M059J (cell line): ENCODE measurements at places on chromosomes 4 and X.

DNA sequence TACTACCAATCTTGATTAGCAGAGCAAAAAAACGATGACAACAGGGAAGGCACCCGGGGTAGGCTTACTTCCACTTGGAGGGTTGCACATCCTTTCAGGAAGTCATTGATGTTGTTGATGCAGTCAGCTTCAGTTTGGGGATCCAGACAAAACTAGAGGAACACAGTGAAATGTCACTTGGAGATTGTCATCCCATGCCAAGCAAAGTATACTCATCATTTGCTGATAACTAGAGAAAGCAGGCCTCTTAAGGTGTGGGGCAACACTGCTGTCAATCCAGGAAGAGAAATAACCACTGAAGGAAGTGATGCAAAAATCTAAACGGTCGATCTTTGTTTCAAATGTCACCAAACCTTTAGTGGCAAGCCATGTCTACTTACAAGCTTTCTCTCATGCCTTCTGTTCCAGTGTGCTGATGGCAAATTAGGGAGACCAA, 1.4 kb downstream of the ARHGEF6 start:
- DNase-seq = no peak

DNA sequence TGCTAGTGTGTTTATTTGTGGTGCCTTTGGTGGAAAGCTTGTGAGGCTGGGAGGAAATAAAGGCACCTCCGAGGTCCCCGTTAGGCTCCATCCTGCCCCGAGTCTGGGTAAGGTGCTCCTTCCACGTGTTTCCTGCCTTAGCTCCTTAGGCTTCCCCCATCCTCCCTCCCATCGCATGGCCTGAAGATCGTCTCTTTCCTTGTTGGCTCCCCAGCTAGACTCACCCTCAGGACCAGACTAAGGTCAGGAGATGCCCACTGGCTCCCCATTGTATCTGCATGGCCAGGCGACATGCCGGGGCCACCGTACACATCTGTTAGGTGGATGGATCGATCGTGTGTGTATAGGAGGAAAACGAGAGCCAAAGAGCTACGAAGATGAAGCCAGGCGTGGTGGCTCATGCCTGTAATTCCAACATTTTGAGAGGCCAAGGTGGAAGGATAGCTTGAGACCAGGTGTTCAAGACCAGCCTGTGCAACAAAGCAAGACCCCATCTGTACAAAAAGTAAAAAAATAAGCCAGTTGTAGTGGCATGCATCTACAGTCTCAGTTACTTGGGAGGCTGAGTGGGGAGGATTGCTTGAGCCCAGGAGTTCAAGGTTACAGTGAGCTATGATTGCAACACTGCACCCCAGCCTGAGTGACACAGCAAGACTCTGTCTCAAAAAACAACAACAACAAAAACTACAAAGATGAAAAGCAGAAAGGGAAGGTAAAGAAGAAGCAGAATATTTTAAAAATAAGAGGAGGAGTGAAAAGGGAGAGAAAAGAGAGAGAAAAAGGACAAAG, 53.7 kb downstream of the SEPSECS start:
- no peak for DNase-seq

- no peak for DNase-seq
Measured at GRCh38 chrX:94455782-94456181, 781.8 kb downstream of the FAM133A start.

DNA sequence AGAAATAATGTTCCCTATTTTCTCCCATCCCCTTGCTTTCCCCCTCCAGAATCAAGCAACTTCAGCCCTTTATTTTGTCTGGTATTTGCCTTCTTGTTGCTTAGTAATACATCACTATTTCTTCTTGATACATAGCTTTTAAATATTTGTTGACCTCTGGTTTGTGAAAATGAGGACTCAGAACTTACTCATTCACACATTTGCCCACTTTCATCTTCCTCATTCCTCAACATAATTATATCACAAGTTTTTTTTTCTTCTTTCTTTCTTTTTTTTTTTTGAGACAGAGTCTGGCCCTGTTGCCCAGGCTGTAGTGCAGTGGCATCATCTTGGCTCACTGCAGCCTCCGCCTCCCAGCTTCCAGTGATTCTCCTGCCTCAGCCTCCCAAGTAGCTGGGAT, 28.9 kb upstream of the NDUFC1 start:
- peak; percentile 33 for DNase-seq

DNA sequence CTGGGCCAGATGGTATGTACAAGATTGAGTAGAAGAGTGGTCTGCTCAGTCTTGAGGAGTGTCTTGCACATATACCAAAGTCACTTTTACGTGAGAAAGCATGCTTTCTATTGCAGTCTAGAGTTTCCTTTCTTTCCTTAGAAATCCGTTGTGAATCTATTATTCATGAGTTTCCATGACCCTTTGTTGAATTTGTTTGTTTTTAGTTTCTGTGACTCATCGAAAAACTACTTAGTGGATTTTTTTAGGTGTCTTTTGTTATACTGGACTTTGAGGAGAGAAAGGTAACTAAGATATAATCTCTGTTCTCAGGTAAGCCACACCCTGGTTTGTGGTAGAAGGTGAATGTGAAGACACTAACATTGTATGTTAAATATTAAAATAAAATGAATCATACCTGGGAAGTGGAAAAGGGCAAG, 23.0 kb downstream of the GALNT7 start:
- peak; percentile 79 for DNase-seq

- peak; percentile 37 for DNase-seq
Measured at GRCh38 chrX:15334561-15334960, 762 bp downstream of the PIGA start.

DNA sequence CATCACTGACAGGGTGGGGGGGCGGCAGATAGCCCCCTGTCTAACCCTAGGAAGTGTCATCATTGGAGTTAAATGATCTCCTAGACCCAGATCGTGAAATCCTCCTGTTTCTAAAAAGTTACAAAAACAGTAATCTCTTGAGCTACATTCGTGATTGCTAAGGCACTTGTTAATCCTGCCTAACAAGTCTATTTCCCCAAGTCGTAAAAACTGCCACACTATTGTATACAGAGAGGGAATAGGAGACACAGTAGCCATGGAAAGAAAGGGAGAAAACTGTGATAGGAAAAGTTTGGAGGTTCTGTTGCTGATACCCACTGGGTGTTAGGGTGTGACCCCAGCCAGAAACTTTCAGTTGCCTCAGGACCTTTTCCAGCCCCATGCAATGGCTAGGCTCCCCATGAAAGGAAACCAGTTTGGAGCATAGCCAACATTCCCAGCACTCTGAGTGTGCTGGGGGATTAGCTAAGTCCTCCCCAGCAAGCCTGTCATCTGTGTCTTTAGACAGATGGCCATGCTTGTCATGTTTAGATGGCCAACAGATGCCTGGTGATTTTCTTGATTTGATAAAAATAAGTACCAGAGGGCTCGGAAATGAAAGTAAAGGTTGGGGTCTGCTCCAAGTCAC, 63.3 kb upstream of the ANXA10 start:
- DNase-seq = peak; percentile 70

- DNase-seq = no peak
Measured at GRCh38 chr4:152848508-152848907, 68.8 kb downstream of the ARFIP1 start.

GRCh38 chr4:152197211-152197610, 338.7 kb downstream of the FBXW7 start:
- DNase-seq = no peak

DNA sequence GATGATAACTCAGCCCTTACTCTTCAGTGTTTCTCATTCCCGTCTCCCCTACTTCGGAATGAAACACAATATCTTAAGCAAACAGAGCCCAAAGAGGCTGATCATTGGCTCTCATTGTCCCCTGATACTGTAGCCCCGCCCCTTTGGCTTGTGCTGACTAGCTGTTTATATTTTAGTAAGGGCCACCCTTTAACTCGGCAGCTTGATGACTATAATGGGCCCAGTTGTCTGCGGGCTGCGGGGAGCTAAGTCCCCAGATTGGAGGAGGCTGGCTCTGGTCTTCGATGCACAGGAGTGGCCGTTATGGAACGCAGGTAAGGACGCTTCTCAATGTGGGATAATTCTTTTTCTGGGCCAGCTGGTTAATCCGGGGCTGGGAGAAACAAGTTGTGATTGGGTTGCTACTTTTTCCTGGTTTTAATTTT, at the start of gene TRIM2:
Gene TRIM2, plus strand, starts transcription at position 197 of the 425 bp plus-strand sequence. Its CDS starts 88 bp downstream, at position 285.
- DNase-seq = peak; percentile 91

- DNase-seq = no peak
Measured at GRCh38 chr4:123110147-123110546, 187.8 kb upstream of the NUDT6 start.

- DNase-seq = peak; percentile 77
Measured at GRCh38 chr4:139815778-139816601, 150.4 kb downstream of the MGST2 start.

DNA sequence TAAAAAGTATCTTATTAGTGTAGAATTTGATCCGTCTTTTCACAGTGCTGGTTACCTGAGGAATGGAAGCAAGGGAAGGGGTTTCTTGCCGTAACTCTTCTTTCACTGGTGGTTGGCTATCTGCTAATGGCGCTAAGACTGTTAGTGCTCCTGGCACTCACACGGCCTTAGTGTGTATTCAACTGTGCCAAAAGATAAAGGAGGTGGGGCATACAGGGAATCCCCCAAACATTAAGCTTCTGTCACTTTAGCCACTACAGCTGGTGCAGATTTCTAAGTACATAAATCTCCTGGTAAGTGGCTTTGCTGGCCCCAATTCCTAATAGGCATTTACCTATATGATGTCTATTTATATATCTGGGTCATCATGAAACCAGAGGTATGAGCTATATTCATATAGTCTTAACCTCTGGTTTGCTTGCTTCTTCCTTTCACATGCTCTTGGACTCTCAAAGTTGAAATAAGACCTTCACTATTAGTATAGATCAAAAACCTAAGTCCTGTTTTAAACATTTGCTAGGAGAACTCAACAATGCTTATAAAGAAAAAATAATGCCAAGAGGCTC, 95.1 kb downstream of the TSPAN7 start:
- no peak for DNase-seq
